ENCODE measurements at places on chromosomes 13 and 19.

DNA sequence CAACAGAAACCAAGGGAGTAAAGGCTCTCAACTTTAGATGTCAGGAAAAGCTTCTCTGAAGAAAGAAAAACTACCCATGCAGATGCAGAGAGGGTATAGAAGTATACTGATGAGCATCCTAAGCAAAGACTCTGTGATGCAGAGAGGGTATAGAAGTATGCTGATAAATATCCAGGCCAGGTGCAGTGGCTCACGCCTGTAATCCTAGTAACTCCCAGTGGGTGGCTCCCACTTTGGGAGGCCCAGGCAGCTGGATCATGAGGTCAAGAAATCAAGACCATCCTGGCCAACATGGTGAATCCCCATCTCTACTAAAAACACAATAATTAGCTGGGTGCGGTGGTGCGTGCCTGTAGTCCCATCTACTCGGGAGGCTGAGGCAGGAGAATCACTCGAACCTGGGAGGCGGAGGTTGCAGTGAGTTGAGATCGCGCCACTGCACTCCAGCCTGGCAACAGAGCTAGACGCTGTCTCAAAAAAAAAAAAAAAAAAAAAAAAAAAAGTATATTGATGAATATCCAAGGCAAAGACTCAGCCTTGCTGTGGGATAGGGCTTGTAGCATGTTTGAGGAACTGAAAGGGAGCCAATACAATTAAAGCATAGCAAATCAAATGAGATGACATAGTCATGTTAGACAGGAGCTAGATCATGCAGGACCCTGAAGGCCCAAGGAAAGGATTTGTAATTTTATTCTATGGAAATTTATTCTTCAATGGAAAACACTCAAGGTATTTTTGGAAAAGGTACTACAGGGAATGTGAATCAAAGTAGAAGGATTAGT lies 14.9 kb downstream of the UBL3 start:
- no peak for DNase-seq

DNA sequence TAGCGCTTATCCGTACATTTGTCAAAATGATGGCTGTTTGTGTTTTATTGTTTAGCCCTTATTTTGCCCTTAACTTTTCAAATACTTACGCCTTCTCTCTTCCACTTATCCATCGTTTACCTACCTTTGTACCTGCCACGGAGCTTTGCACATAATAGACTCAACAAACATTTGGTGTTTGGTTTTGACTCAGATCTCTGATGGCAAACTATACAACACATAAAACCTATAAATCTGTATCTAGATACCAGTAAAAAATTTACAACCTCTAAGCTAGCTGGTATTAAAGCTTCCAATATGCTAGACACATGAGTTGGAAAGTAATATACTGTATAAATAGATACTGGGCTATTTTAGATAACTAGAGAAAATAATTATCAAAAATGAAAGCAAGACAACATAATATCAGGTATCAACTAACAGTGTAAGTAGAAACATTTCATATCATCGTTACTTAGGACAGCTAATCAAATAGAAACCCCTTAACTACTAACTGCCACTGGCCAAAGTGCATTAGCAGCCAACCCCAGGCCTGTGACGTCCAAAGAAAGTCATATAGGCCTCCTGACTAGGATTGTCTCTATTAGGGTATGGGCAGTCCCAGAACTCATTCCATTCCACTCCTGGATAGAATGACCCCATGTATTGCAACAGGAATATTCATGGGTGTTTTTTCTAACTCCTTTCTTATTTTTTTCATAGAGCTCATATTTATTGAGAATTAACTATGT lies 53.8 kb downstream of the KCTD12 start:
- no peak for DNase-seq

DNA sequence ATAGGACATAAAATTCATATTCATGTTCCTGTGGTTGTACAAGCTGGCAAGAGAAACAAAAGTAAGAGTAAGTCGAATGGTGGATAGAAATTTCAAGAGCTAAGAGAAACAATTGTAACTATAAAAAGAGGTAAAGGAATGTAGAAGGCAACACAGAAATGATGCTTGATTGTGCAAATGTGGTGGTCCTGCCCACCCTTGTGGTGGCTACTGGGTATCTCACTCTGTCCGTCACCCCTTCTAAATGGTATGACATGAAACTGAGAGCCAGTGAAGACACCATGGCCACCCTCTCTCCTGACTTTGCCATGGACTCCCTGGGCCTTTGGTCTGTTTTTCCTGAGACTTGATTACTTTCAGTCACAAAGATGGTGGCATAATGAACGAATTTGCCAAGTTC lies 925.9 kb upstream of the SLITRK6 start:
- no peak for DNase-seq

DNA sequence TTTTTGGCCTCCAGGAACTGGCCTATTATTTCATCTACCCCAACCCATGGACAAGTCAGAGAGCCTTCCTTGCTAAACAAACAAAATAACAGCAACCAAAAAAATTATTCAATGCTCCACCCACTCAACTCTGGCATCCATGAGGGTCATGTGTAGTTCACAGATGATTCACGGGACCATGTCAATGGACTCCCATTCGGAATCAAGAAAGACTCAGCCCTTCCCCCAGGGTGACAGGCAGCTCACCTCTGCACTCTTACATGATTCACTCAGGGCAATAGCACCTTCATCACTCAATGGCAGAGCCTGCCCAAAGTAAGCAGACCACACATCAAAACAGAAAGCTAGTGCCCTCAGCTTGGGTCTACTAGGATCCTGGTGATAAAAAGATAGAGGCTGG lies 14.3 kb upstream of the SCEL start:
- no peak for DNase-seq

- no peak for DNase-seq
These were observed 552 bp upstream of the ZNF816 start for GRCh38 chr19:52963247-52963618.

- no peak for DNase-seq
These were observed 15.8 kb downstream of the ZNF574 start for GRCh38 chr19:42091742-42092141.

GRCh38 chr19:29512748-29513147 lies 13.0 kb upstream of the VSTM2B start:
- DNase-seq, result no peak

DNA sequence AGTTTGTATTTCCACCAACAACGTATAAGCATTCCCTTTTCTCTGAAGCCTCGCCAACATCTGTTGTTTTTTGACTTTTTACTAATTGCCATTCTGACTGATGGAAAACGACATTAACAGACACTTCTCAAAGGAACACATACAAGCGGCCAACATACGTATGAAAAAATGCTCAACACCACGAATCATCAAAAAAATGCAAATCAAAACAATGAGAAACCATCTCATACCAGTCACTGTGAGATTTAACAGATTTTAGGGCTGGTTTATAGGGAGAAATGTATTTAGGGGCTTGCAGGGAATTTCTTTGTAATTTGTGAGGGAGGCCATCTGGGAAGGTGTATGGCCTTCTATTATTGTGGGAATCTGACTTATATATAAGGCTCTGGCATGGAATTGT lies 2.8 kb upstream of the DZIP1 start:
- no peak for DNase-seq

- no peak for DNase-seq
These were observed 485.5 kb downstream of the DIAPH3 start for GRCh38 chr13:59677966-59678814.

GRCh38 chr13:48954081-48954480 lies 21.6 kb upstream of the FNDC3A start:
- DNase-seq, result no peak

DNA sequence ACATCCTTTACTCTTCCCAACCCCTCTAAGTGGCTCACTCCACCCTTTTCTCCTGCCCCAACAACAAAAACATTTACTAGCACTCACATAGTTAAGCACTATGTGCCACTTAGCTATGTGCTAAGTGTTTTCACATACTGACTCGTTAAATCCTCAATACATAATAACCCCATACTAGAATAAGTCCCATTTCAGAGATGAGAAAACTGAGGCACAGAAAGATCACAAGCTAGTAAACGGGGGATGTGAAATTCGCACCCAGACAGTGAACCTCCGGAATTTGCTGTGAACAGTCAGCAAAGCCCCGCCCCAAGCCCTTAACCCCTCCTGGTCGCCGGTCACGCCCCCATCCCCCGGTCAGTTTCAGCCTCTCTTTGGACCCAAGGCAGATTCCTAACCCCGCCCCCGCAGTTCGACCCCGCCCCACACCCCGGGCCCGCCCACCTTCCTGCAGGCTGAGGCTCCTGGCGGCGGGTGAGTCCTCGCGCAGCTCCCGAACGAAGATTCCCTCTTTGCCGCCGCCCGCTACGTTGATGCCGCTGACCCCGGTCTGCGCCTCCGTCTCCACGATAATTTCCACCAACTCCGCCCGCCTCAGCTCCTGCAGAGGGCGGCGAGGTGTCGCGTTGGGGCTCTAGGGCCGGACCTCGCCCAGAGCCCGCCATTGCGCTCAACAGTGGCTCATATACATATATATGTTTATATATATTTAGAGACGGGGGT lies 9.8 kb downstream of the PRX start:
- peak; percentile 88 for DNase-seq

GRCh38 chr13:107907065-107907805 lies 308.1 kb downstream of the LIG4 start:
- no peak for DNase-seq

DNA sequence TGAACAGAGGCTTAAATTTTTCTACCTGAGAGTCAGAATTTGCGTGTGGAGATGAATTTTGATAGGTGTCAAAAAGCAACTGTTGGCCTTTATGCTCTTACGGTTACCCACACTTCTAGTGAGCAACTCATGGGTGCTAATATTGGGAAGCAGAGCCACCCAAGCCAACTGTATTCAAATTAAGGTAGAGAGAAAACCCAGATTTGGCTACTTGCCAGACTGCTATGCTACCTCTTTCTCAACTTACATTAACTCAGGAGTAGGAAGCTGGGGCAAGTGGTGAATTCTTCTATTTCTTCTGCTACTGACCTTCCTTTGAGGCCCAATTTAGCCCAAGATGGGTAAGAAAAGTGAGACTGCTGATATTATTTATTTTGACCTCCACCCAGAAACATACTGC lies 83.9 kb downstream of the OLFM4 start:
- DNase-seq, result no peak

- DNase-seq, result peak; percentile 85
These were observed at the start of gene XPO4 for GRCh38 chr13:20902438-20903163. XPO4 (minus strand) TSS chr13:20902746; CDS start chr13:20902738, 8 bp downstream.

GRCh38 chr13:80086304-80086721 lies 254.6 kb downstream of the SPRY2 start:
- DNase-seq, result no peak

DNA sequence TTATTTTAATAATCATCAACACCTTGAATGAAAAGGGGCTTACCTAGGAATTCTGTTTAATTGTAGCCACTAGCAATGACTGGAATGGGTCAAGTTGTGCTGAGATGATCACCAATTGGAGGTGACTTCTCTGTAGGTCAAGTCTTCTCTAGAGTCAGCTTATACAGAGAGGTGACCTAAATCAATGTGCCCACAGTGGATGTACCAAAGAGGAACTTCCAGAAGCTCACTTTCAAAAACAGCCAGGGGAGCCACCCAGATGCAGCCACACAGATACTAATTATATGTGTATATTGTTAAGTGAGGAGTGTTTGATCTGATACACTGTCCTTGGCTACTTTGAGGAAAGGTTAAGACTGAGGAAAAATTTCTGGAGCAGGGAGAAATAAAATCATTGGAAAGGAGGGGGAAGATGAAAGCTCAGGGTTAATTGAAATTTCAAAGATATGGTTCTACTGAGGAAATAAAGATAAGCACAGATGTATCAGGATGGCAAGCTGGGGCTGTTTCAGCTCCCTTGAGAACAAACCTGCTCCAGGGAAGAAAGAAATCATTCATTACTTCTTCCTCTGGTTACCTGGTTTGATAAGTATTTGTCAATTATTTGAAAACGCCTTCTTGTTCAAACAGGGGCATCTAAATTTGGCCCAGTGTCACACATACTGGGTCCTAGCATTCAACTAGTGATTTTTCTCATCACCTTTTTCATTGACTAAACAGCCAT lies 5.1 kb downstream of the GPR183 start:
- DNase-seq, result no peak

DNA sequence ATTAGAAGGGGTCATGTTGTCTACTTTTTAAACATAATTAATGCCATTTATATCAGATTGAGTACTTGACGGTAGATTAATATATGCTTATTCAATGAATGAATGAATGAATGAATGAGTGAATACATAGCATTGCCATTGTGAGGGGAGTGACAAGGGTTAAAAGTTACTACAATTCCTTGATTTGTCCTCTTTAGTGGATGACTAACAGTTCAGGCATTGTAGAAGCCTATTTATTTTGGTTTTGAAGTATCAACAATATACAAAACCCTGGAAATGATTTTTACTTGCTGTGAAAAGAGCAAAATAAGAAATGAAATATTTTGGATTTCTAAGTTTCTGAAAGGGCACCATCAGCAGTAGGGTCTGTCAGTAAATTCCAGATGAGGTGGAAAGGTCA lies 122.7 kb downstream of the CYSLTR2 start:
- no peak for DNase-seq

DNA sequence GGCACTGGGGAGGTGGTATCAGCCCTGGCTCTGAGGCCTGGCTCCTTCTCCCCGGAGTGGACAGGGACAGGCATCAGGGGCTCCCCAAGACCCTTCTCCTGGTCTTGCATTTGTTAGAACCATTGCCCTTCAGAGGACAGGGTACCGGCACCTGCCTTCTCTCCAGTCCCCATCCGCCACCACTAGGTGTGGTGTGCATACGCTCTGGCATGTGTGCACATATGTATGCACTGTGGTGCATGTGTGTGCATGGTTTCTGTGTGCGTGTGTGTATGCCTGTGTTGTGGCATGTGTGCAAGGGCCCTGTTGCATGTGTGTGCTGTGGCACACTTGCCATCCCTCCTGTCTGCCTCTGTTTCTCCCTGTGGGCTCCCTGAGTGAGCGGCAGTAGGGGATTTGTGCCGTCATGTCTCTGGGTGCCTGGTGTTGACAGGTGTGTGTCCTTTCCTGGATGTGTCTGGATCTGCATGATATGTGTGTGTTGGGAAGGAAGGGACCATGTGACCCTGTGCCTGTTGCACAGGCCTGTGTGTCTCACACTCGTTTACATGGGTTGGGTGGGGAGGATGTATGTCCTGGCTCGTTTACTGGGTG lies 9.3 kb downstream of the KCTD15 start:
- no peak for DNase-seq

DNA sequence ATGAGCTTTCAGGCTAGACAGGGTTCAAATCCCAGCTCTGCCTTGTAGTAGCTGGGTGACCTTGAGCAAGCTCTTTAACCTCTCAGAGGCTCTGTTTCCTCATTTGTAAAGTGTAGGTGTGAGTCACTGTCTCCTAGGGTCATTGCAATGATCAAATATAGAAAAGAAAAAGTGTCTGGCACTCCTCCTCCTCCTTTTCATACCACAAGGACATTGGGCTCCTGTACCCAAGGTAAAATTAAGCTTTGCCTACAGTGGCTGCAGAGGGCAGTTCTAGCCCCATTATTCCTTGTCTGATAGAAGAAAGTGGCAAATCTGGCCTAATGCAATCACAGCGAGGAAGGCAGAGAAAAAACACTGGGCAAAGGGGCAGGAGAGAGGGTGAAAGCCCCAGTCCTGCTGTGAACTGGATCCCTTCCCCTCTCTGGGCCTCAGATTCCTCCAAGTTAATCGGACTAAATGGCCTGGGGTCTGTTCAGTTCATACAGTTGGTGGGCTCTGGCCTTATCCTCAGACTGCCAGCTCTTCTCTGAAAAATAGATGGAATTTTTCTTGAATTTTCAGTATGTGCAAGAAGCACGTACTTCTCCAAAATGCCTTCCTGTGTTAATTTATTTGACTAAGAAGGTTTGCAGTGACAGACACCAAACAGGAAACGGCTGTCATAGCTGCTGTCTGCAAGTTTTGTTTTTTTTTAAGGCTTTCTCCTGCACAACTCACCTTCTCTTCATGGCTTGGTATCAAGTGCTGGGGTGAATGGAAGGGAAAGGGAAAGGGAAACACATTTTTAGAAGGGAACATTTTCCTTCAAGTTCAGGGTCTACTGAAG lies 35.3 kb downstream of the RGCC start:
- DNase-seq, result no peak

Data from activated T-cell treated with anti-CD3 and anti-CD28 coated beads, Interleukin-2, amount 50 U/mL, for 48 hours (primary cell).